Endothelial cell of umbilical vein (primary cell): ENCODE measurements at places on chromosomes 2 and 18. TPM values are rescaled to one million over a fixed set of nuclear protein-coding genes. Genes with fewer than 3 reads are reported as not detected.
A peak's percentile ranks its signal among the peaks of the same experiment; 100 is the strongest.

Gene NTSR2
- not detected in 2 replicates for polyA plus RNA-seq

DNA sequence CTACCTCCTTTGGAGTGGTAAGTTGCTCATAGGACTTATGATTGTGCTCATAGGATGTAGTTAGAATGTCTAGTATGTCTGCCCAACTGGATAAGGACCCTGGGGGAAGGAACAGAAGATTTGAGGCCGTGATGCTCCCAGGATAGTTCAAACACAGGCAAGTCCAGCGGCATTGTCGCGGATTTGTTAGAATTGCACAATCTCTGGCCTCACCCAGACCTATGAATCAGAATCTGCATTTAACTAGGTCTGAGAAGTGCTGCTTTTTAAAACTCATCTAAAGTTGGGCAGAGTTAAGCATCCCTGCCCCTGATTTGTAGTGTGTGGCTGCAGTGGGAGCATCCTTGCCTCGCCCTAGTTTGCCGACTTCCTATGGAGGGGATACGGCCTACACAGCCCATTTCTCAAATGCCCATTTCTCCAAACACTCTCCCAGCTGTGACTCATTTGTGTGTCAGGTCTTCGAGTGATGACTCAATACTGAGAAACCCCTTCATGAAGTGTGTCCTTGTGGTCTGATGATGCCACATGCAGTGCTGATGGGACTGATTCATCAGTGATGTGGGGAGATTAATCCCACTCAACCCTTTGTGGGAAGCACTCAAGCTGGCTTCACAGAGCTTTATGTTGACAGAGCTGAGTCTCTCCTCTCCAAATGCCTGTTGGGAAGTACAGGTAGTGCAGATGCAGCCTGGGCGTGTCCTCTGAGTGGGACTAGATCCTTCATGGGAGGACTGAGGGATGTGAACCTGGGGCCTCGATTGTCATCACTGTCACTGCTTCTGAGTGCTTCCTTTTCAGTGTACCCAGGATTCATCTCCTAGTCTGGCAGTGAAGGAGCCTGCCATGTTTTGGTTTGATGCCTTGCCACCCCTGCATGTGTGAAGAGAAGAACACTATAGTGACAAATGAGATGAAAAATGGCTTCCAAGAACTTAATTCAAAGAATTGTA, 18.7 kb downstream of the SMIM21 start:
- no peaks in the 10 kb centered on the region for H3K27me3 ChIP-seq
- H3K36me3 ChIP-seq = no peaks in the 10 kb centered on the region
- DNase-seq = peak; percentile 3
- no peaks in the 10 kb centered on the region for H3K4me1 ChIP-seq
- no peak overlapping the region for H3K27ac ChIP-seq

Gene ECEL1
- not detected in 2 replicates for polyA plus RNA-seq

Gene IL36A
- not detected in 2 replicates for polyA plus RNA-seq

DNA sequence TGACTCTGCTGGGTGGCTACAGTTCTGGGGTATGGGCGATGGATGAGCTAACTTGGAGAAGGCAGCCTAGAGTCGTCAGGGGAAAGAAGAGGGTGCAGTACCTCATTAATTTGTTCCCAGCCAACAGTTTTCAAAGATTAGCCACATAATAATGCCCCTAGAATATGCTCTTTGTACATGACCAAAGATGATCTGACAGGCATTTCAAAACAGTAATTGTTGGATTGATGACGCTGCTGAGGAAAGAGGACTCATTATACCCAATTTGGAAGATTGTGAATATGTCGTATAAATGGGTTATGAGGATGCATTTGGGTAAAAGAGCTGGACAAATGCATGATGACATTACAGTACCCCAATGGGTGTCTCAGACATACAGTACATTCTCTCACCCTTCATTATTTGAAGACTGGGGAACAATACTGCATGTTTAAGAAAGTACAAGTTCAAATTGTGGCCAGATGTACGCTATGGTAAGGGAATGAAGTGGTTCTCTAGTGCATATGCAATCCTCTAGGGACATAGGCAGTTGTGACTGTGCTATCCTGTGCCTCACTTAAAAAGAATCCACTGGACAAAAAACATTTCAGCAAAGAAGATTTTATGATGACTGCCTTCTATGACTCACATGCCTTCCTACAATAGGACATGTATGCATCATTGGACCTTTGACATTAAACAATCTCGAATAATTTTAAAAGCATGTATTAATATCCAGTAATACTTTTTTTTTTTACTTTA, 233.2 kb downstream of the CNTNAP5 start:
- H3K27me3 ChIP-seq = no peaks in the 10 kb centered on the region
- no peak overlapping the region for H3K4me3 ChIP-seq
- H3K27ac ChIP-seq = no peak overlapping the region
- no peaks in the 10 kb centered on the region for H3K36me3 ChIP-seq
- no peaks in the 10 kb centered on the region for H3K4me1 ChIP-seq
